ENCODE measurements at places on chromosomes 11 and 22.

- no peak for DNase-seq
These were observed 39.4 kb downstream of the CEP57 start for GRCh38 chr11:95829580-95830259.

DNA sequence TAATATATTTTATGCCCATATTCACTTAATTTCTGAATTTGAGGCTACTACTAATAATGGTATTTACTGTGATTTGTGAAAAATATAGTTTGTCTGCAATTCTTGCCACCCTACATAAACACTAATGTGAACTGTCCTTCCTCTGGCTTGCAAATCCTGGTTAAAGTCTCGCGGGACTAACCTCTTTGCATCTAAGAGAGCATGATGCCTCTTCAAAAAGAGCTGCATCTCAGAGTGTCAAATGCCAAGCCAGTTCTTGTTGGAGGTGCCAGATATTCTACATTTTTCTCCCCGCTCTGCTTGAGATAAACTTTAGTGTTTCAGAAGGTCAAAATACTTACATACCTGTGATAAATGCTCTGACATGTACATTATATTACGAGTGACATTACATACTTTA is 2.1 kb downstream of the ARHGAP42 start:
- no peak for DNase-seq

DNA sequence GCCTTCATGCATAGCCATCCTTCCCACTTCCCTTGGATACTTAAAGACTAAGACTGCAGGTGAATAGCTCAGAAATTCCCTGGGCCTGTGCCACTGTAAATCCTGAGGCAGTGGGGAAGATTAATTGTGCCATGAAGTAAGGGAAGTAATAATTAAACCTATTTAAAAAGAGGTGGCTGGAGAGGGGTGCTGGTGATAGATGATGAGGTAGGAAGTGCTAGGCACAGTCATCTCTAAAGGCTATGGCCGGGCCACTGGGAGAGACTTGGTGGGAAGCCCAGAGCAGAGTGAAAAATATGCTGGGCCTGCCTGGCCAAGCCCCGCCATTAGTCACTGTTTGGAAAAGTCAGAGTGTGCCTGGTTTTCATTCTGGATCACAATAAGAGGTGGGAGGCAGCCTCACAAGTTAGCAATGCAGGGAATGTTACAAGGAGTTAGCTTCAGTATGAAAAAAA is 197.2 kb upstream of the PITPNB start:
- no peak for DNase-seq

DNA sequence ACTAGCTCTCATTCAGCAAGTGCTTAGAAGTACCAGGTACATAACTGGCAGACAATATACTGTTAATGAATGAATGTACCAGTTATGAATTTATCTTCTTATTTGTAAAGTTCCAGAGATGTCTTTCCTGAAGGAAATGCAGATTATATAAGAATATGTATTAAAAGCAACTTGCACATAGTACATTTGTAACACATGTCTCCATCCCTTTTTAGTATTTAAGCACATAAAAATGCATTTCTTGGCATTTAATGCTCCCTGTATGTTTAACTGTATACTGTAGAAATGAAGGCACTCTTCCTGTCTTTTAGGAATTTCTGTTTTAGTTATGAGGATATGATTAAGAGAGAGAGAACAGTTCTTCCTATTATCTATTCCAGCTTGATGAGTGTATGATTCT is 241.3 kb downstream of the NELL1 start:
- DNase-seq: no peak

DNA sequence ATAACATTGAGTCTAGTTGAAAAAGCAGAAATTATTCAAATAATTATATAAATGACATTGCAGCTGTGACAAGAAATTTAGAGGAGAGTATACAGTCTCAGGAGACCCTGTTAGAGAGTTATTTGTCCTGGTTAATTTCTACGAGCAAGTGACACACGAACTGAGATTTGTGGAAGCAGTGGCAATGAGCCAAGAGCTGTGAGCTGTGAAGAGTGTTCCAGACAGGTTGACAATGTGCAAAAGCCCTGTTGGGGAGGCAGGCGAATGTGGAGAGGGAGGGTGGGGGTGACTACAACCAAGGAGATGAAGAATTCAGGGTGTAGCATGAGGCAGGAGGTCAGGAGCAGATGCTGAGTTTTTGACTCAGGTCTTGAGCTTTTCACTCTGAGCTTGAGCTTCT is 620.2 kb upstream of the TENM4 start:
- DNase-seq: no peak

DNA sequence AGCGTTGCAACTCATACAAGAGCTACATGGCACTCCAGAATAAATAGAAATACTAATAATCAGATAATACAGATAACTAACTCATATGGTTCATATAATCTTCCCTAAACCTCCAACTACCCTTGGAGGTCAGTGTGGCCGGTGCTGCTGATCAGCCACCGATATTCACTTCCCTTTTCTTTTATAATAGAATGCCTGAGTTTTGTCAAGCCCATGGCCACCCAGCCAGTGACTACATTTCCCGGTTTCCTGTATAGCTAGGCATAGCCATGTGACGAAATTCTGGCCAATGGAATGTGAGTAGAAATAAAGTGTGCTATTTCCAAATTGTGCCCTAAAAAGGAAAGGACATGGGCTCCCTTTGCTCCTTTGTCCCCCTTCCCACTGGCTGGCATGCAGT is 5.9 kb upstream of the CAT start:
- DNase-seq: no peak

DNA sequence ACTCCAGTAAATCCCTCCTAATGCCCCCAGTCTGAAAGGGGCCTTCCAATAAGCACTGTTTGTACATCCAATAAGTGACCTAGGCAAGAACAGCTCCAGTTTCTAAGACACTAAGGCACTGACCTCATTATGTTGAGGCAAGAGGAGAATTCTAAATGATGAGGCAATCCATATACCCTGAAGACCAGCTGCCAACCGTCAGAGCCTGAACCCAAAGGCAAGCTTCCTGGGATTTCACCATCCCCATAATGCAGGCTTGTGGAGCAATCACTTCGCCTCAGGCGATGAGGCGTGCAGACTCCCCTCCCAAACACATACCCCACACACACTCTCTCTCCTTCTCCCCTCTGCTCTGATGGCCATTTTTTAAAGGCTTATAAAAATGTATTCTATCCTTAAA is 49.5 kb downstream of the LGR4 start:
- DNase-seq: no peak

- no peak for DNase-seq
These were observed 128.6 kb upstream of the THY1 start for GRCh38 chr11:119551420-119552105.

DNA sequence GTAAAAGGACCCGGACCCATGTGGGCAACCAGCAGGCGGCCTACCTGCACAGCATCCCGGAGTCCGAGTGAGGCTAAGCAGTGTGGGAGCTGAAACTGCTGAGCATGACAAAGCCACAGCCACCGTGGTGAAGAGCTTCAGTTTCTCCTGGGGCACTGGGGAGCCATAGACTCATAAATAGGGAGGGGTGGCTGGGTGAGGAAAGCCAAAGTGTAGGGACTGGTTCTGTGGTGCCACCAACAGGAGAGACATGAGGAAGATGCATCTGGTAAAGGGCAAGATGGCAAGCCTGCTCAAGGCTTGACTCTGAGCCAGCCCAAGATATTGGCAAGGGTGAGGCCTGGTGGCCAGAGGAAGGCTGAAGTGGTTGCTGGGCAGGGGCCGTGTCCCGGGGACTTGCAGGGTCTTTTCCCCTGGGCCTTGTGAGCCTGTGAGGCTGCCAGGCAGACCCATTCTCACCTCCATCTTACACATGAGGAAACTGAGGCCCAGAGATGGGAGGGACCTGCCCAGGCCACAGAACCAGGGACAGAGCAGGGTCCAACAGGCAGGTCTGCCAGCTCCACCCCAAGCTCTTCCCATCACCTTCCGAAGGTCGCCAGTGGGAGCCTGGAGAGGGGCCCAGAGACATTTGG is 30.4 kb downstream of the CYTH4 start:
- DNase-seq: no peak

DNA sequence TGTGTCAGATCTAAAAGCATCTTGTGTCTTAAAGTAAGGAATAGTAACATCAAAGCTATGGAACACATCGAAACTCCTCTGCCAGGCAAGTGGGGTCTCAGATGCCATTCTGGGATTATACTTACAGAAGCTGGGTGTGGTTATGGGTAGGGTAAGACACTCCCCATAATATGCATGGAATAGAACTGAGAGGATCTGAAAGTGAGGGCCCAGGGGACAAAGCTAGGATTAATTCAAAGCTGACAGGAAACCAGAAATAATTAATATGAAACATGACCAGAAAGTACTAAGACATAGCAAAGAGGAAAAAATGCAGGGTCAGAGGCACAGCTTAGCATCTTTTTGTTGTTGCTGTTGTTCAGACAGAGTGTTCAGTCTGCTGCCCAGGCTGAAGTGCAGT is 40.2 kb upstream of the EED start:
- DNase-seq: no peak

DNA sequence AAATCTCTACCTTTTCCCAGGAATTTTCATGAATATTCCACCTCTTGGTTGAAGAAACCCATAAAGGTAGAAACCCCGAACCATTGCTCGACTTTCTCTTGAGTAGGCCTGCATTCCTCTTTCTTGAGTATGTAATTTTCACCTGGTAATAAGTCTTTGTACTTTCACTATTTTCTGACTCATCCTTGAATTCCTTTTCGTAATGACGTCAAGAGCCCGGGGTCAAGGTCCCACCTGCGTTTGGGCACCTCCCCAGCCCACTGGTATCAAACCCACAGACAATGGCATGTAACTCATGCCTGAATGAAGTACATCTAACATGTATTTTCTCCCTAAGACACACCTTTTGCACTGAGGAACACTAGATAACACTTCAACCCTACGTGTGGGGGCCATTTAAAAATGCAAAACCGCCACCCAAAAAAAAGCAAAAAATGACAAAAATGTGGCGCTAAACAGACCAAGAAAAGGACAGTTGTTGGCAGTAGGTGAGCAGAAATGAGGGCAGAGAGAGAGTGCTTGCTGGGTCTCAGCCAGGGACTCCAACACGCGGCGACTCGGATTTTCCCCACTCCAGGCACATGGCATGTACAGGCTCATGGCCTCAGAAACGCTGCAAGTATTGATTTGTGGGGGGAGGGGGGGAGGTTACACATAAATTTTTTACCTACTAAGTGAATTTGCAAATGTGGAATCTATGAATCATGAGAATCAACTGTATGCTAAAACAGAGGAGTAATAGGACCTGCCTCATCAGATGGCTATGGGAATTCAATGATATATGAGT is 4.1 kb upstream of the C11orf24 start:
- DNase-seq: no peak

GRCh38 chr11:27795955-27796861 is 96.0 kb upstream of the BDNF start:
- no peak for DNase-seq

DNA sequence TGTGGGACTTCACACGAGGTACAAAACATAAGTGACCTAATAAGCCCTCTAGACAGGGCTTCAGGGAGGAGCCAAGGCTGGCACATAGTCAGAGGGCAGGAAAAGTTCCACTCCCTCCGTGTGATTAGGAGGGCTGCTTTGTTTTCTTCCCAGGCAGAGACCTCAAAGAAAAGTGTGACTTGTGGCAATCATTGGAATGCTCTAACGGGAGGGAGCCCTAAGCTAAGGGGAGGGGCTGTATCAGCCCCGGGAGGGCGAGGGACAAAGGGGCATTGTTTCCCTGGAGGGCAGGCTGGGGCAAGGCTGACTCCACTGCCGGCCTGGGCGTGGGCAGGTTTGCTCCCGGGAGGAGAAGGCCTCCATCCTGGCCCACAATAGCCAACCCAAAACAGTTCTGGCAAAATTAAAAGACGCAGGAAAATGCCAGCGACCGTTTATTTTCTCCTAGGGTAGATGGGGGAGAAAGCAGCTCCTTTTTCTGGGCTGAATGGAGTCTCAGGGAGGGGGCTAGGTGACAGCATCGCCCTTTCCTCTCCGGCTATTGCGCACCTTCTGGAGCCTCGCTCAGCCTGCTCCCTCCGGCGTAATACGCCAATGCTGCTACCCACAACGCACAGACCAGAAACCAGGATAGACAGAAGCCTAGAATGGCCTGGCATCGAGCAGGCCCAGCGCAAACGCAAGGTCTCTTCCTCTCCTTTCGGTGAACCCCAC is 60.2 kb downstream of the ENDOD1 start:
- no peak for DNase-seq

- no peak for DNase-seq
These were observed 18.1 kb downstream of the P2RX3 start for GRCh38 chr11:57356268-57356667.

DNA sequence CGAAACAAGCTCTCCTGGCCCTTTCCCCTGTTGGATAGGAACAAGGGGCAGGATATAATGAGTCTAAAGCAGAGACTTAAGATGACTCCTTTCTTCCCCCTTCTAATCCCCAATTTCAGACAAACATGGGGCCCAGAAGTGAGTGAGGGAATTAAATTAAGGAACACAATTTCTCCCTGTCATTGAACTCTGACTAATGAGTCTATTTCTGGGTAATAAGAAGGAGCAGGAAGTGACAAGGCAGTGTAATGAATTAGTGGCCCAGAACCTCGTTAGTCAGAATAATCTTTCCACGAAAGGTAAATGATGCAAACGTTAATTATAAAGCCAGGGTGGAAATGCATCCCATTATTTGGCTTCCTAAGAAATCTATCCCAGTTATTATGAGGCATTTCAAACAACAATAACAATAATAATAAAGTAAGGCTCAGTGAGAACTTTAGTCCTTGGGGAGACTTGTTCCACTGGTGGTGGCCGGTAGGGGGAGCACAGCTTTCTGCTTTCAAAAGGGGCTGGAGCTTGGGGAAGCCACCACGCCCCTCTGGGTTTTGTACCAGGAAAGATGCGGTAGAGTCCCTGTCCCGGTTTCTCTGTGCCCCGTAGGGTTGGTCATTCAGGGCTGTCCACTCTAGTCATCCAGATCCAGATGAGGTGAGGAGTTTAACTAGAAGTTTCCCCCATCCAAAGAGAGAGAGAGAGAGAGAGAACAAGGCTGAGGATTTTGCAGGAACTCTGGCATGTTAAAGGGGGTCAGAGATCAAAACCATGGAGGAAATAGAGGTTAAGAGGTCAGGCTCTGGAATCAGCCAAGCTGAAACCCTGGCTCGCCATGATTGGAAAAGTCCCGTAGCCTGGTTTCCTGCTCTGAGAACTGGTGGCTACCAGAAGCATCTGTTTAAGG is 298.3 kb downstream of the NTM start:
- peak; percentile 22 for DNase-seq

DNA sequence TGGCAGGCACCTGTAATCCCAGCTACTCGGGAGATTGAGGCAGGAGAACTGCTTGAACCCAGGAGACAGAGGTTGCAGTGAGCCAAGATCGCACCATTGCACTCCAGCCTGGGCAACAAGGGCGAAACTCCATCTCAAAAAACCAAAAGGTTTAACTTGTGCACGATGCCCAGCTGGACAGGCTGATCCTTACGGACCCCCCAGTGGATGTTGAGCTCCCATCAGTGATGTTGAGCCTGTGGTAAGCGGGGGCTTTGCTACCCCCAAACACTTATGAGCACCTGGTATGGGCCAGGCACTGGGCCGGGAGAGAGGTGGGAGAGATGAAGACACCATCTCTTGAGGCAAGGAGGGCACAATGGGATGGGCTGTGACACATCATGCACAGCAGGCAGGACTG is 7.4 kb upstream of the SERPIND1 start:
- DNase-seq: no peak

GRCh38 chr11:77081976-77082836 is 15.4 kb downstream of the CAPN5 start:
- no peak for DNase-seq

GRCh38 chr11:113506461-113506860 is 31.3 kb upstream of the DRD2 start:
- DNase-seq: no peak

GRCh38 chr22:42871146-42872050 is 14.3 kb upstream of the ARFGAP3 start:
- no peak for DNase-seq

Measured in CD4-positive, alpha-beta T cell treated with Interleukin-10 for 1 hour (primary cell).